Activated T-cell treated with anti-CD3 and anti-CD28 coated beads for 1 hour (primary cell): ENCODE measurements at places on chromosomes 3 and 15.

- no peak for DNase-seq
These were observed 33.2 kb upstream of the MME start for GRCh38 chr3:155046935-155047334.

DNA sequence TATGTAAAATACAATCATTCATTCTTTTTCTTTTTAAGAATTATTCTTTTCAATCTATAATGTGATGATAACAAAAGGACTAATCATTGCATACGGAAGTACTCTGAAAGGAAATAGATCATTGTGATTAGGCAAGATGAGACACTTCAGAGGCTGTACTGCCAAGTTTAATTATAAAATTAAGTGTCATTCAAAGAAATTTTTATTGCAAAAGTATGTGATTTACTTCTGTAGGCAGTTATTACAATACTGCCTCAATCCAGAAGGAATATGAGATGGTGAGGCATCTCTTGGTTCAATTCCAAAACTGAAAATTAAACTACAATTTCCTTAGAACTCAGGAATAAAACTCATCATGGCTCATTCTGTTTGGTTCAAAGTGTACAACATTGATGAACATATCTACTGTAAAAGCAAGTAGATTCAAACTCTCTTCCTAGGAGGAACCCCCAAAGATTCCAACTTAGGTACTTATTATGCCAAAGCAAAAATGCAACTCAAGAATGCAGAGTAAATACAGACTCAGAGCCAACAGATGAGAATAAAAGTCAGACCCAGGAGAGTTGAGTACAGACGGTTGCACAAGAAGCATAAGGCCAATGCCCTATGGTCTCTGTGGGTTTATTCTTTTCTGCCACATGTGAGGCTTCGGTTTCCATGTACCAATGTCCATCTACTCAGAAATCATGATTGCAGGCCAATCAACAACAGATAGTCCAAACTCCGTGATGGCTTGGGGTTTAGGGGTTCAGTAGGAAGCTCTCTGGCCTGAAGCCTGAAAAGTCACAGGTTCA, 118.5 kb upstream of the WNT5A start:
- DNase-seq = no peak

GRCh38 chr3:150798122-150798618, 35.2 kb upstream of the SIAH2 start:
- DNase-seq = no peak

GRCh38 chr3:12049675-12050074, 45.5 kb downstream of the SYN2 start:
- DNase-seq = no peak

GRCh38 chr3:23372285-23372684, 169.2 kb downstream of the UBE2E2 start:
- DNase-seq = no peak

- no peak for DNase-seq
These were observed 48.8 kb downstream of the RAD18 start for GRCh38 chr3:8914491-8914890.

- DNase-seq = no peak
These were observed 4.4 kb upstream of the CD200R1 start for GRCh38 chr3:112979244-112979832.
